ENCODE measurements at places on chromosomes 16 and 17. TPM values are rescaled to one million over a fixed set of nuclear protein-coding genes. Genes with fewer than 3 reads are reported as not detected.

DNA sequence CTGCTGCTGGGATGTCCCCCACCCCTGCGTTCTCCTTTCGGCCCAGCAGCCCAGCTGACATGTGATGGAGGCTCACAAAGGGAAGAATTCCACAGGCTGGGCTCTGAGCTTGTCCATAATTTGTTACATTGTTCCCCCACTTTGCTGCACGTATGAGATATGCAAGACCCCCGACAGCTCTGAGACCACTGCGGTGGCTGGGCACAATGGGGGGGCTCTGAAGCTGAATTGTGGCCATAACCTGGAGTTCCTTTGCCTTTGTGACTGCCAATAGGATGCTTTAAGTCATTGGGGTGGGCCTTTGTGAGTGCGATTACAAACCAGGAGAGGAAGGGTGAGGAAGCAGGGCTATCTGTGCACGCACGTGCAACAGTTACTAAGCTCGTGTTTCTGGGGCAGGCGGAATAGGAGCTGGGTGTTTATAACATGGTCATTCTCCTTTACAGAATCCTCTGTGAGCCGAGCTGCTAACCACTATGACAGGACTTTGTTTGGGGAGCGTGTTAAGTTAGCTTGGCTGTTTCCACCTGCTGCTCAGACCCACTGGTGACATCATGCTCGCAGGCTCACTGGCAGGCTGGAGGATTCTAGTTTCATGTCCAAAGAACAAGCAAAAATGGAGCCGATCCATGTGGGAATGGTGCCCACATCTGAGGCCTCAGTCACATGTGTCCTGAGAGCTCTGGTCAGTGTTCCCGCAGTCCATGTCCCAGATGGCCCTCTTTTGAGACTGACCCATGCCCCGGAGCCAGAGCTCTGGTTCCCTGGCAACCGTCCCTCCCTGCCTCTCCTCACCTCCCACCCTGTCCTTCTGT lies 208.3 kb upstream of the SALL1 start:
- DNase-seq = peak; percentile 23

DNA sequence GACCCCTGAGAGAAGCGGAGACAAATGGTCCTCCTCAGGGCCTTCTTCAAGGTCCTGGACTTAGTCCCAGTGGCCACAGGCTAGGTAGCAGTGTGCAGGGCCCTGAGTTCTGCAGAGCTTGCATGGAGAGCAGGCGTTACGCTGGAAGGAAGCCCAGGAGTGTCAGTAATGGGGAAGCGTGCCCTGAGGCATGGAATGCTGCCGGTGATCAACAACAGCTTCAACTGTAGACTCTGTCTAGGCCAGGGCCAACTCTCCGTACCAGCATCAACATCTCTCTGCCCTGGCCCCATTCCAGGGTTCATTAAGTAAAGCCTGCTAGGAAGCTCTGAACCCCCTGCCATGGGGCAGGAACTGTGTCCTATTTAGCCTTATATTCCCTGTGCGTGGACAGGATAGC lies 568 bp upstream of the TNK1 start:
- peak; percentile 56 for DNase-seq

GRCh38 chr16:11088831-11089230 lies 144.5 kb downstream of the CLEC16A start:
- DNase-seq = no peak

- no peak for DNase-seq
Measured at GRCh38 chr17:7328009-7328408, 1.1 kb downstream of the NEURL4 start.

GRCh38 chr17:82687375-82687861 lies 11.1 kb downstream of the RAB40B start:
- DNase-seq = no peak

GRCh38 chr17:50298018-50298417 lies 23.8 kb downstream of the TMEM92 start:
- DNase-seq = no peak

- peak; percentile 36 for DNase-seq
Measured at GRCh38 chr17:38352245-38353085, 821 bp downstream of the SOCS7 start.

GRCh38 chr17:21125862-21126261 lies 902 bp upstream of the DHRS7B start:
- DNase-seq = no peak

Gene NPIPA2
- 3.6 TPM for total RNA-seq
